ENCODE measurements at places on chromosomes 6 and 20.

GRCh38 chr6:148925701-148926100, 178.9 kb downstream of the UST start:
- DNase-seq = no peak

GRCh38 chr6:147805155-147805554, 296.7 kb downstream of the SAMD5 start:
- no peak for DNase-seq

DNA sequence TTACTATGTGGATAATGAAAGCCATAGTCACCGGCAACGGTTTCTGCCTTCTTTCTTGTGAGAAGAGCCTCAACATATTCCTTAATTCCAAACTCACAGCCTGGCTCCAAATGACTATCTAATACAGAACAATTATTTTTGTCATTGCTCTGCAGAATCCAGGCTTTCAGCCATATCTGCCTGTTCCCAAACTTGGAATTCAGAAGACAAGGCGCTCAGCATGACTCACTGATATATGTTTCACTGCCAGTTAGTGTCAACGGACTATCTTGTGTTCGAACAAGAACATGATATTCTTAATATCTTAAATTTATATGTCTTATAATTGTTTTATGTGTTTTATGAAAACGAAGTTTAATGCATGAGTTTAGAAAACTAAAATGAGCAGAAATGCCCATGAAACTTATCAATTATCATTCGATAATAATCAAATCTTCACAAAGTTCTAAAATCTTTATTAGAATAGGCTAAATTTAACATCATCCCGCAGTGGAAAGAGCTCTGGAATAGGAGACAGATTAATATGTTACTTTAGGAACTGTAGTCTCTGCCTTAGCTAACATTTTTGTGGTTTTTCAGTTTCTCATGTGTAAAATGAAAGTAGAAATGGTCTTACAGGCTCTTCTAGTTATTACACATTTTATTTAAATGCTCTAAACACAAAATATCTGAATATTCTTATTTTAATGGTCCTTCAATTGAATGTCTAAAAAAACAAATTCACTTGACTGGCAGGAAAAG, 669.3 kb upstream of the GJE1 start:
- DNase-seq = no peak

- no peak for DNase-seq
Observed at GRCh38 chr20:2416541-2417212, 36.0 kb downstream of the TGM6 start.

GRCh38 chr6:93365445-93365844, 53.9 kb downstream of the EPHA7 start:
- DNase-seq = no peak

GRCh38 chr20:13426870-13427269, 205.8 kb downstream of the ISM1 start:
- no peak for DNase-seq

- DNase-seq = no peak
Observed at GRCh38 chr6:144449911-144450597, 164.9 kb downstream of the UTRN start.
